ENCODE measurements at places on chromosomes 11 and 22.

DNA sequence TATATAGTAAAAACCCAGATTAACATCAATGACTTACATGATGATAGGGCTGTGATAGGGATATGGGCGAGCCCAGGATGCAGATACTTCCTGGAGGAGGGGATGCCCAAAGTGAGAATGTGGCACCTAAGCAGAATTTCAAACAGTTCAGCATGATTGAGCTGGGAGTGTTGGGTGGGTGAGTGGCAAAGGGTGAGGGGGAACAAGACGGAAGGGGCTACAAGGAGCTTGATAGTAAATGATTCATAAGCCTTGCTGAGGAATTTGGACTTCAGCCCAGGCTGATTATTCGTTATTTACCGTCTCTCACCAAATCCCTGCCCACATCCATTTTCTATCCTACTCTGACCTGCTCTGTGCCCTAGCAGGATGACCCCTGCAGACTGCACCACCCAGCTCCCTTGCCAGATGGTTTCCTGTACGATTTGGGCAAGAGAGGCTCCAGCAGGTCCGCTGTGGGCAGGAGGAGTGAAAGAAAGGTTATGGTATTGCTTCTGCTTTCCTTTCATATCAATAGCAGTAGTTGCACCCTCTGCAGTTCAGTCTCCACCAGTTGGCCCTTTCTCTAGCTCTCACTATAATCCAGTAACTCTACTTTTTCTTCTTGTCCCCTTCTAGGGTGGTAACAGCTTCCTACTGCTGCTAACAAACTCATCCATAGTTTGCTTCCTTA lies 30.3 kb upstream of the SIK2 start:
- DNase-seq: no peak

- no peak for DNase-seq
Measured at GRCh38 chr11:87866951-87867350, 308.3 kb downstream of the RAB38 start.

DNA sequence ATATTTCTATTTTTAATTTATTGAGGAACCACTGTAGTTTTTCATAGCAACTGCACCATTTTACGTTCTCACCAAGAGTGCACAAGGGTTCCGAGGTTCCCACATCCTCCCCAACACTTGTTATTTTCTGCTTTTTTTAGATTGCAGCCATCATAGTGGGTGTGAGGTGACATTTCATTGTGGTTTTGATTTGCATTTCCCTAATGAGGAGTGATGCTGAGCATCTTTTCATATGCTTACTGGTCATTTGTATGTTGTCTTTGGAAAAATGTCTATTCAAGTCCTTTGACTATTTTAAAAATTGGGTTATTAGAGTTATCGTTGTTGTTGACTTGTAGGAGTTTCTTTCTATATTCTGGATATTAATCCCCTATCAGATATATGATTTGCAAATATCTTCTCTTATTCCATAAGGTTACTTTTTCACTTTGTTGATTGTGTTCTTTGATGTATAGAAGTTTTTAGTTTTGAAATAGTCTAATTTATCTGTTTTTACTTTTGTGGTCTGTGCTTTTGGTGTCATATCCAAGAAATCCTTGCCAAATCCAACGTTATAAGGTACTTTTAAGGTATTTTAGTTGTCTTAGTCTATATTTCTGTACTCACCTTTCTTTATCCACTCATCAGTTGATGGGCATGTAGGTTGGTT lies 9.0 kb downstream of the NEAT1 start:
- no peak for DNase-seq

DNA sequence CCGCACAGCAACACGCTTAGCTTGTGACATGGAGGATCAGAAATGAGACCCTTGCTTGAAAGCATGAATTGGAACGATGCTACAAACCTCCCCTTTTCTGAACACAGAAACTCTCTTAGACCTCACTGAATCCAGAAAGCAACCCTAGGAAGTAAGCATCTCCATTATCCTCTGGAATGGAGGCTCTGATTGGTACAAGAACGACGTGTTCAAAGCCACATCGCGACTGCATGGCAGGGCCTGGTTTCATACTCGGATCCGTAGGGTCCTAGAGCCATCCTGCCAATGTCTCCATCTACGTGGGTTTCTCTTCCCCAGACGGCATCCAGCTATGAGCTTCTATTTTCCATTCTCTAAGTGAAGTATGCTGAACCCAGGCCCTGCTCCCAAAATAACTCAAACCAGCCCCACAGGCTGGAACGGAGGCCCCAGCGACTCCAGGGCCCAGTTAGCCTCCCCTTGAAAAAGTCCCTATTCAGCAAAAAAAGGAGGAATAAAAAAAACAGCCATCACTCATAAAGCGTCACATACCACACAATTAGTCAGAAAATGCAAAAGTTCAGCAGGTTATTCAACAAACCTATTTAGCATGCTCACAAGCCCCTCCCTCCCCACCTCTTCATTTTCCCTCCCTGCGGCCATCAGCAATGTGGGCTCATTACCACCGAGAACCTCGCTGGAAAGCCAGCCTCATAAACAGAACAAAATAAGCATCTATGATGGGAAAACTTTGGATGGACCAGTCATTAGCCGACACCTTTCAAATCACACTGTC lies 7.1 kb upstream of the MN1 start:
- DNase-seq: no peak

- no peak for DNase-seq
Measured at GRCh38 chr11:2934611-2935239, 5.5 kb upstream of the PHLDA2 start.

- DNase-seq: no peak
Measured at GRCh38 chr11:32018672-32019071, 72.2 kb upstream of the RCN1 start.

DNA sequence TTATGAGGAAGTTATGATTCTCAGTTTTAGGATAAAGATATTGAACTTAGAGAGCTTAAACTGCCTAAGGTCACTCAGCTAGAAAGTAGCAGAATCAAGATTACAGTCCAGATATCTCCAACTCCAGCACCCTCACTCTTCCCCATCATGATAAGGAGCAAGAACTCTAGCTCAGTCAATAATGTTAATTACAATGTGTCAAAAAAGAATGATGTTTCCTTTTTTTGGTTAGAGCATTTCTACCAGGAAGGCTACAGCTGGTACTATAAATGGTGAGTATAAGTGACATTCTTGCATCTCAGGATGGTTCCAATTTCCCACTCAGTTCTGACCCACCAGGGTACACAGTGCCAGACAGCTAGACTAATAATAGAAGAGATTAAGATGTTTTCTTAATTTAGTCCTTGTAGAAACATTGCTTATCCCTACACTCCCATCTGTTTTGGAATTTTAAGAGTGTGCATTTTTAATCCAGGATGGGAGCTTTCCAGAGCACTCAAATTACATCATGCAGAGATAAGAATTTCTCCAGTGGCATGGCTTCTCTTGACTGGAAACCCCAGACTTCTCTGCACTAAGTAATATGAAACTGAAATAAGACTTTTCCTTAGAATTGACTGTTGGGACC lies 21.6 kb upstream of the BBOX1 start:
- DNase-seq: no peak

- DNase-seq: no peak
Measured at GRCh38 chr22:48500471-48501230, 1327.0 kb downstream of the BRD1 start.

GRCh38 chr11:126391970-126392632 lies 36.6 kb downstream of the ST3GAL4 start:
- DNase-seq: no peak

- DNase-seq: no peak
Measured at GRCh38 chr22:37260155-37260795, 16.2 kb upstream of the RAC2 start.

DNA sequence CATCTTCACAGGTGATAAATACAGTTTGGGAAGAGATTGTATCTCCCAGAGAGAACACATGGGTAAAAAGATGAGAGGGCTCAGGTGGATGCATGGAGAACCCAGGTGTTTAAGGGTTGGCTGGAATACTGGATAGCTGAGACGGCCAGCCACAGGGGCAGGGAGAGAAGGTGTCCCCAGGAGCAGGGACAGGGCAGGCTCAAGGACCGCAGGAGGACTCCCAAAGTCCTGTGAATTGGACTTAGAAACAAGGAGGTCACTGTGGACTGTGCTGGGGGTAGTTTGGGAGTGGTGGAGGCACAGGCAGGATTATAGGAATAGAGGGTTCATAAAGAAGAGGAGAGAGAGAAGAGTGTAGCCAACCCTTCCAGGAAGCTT lies 103.8 kb upstream of the PARVA start:
- DNase-seq: no peak

DNA sequence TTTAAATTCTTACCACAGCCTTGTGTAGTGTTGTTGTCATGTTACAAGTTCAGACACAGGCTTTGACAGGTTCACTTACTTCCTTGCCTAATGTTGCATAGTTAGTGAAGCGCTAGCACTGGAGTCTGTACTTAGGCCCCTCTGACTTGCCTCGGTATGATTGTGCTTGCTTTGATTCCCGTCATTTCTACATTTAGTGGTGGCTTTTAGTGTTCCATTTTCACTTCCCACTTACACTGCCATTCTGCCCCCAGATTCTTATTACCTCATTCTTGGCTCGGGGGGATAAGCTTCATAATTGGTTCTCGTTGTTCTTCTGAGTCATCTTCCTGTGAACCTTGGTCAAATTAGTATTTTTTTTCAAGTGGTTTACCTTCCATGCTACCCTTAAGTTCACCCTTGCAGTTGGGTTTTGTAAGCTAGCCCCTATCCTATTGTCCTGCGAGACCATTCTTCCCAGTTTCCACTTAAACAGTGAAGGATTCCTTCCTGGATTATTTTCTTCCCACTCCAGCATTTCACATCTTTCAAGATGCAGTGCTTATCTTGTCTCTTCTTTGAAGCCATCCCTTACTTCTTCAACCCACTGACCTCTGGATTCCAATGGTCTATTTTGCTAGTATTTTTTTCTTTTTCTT lies 68.7 kb downstream of the DDX10 start:
- no peak for DNase-seq

DNA sequence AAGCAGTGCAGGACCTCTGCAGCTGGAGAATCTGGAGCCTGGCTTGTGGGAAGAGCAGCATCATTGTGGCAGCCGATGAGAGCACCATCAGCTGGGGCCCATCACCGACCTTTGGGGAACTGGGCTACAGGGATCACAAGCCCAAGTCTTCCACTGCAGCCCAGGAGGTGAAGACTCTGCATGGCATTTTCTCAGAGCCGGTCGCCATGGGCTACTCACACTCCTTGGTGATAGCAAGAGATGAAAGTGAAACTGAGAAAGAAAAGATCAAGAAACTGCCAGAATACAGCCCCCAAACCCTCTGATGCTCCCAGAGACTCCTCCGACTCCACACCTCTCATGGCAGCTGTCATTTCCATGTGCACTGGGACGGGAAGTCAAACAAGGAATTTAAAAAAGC lies 35.6 kb downstream of the ASRGL1 start:
- DNase-seq: no peak

- DNase-seq: no peak
Measured at GRCh38 chr22:38230916-38231315, 29.1 kb downstream of the MAFF start.

Measured in T47D (cell line).